ENCODE measurements at places on chromosomes 13 and 19. TPM values are rescaled to one million over a fixed set of nuclear protein-coding genes. Genes with fewer than 3 reads are reported as not detected.
A peak's percentile ranks its signal among the peaks of the same experiment; 100 is the strongest.

DNA sequence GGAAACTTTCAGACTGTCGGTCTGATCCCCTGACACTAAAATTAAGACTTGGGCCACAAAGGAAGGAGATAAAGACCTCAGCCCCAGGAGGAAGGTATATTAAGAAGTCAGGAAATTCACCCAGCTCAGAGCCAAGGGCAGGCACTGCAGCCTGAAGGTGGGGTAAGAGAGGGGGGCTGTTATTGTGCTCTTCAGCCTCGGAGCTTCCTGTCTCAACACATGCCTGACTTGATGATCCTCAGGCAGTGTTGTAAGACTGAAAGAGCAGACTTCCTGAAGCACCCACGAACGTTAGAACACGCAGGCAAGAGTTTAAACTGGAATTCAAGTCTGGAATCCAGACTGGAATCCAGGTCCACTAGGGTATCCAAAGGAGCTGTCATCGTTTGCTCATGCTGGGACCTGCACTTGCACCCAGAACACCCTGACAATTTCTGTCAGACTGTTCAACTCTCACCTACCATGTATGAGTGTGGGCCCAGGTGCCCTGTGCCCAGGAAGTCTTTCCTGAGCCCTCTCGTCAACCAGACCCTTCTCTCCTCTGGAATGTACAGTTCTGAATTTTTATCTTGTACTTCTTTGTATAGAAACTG, 10.7 kb upstream of the FLT1 start:
- DNase-seq, result no peak

- peak; percentile 86 for DNase-seq
Observed at GRCh38 chr19:45973553-45974338, at the start of gene NOVA2. TSS of gene NOVA2 (minus strand) at chr19:45973865. CDS start at chr19:45973351, 514 bp downstream.

- peak; percentile 49 for DNase-seq
Observed at GRCh38 chr19:11767633-11768133, 883 bp downstream of the ZNF441 start.

- no peak for DNase-seq
Observed at GRCh38 chr19:7632340-7633203, 947 bp downstream of the PCP2 start.

DNA sequence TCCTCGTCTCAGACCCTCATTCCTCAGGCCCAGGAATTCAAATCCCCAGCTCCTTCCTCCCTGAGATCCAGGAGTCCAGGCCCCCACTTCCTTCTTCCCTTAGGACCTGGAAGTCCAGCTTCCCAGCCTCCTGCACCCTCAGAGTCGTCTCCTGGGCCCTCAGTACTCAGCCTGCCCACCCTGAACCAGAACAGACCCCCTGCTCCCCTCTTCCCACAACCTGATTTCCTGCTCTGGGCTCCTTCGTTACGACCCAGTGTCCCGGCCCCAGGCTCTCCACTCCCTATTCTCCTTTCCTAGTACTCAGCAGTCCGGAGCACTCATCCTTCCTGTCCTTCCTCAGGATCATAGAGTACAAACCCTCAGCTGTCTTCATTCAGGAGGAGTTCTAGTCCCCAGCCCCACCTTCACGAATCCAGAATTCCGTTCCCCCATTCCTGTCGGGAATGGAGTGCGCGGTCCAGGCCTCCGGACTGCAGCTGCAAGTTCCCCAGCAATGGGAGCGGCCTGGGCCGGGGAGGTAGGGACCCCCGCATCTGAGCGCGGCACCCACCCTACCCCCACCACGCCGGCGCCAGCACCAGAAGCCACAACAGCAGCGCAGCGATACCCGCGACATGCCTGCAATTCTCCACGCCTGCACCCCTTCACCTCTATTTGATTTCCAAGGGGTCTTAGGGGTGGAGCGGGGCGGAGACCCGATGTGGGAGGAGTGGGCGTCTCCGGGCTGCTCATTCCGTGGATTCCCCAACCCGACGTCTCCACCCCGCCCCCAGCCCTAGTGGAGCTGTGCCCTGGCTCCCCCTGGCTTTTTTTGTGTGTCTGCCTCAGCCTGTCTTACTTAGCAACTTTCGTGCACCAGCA, 12.7 kb downstream of the EGLN2 start:
- no peak for DNase-seq

- no peak for DNase-seq
Observed at GRCh38 chr19:48363500-48363809, 285 bp downstream of the TMEM143 start.

DNA sequence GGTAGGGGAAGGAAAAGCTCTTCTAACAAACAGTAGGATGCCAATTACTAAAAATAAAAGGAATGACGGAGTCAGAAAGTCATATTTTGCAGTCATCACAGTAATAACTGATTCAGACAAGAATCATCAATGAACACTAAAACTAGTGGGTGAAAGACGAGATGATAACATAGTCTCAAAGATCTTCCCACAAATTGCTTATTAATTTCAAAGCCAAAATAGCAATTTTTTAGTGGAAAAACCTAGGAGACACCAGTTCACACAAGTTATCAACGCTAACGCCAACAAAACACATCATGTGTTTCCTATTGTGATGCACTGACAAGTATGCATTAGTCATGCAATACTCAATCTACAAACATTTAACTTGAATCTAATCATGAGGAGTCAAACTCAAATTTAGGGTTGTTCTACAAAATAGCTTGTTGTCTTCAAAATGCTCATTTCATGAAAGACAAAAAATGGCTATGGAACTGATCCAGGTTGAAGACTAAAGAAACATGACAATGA, 18.6 kb downstream of the ZNF233 start:
- no peak for DNase-seq

PLPPR2 gene
- 9.3 TPM for total RNA-seq

Data from stomach (tissue), 19 donors.